NCI-H2107 (cell line): ENCODE measurements at places on chromosomes 1 and 21.

GRCh38 chr21:46423546-46424038 lies 35.1 kb upstream of the DIP2A start:
- no peak for DNase-seq

GRCh38 chr1:200527670-200528069 lies 92.9 kb downstream of the KIF14 start:
- DNase-seq: no peak

- DNase-seq: no peak
Measured at GRCh38 chr1:213702703-213703102, 285.1 kb upstream of the PROX1 start.

- no peak for DNase-seq
Measured at GRCh38 chr1:16405441-16405840, 31.8 kb downstream of the SPATA21 start.

DNA sequence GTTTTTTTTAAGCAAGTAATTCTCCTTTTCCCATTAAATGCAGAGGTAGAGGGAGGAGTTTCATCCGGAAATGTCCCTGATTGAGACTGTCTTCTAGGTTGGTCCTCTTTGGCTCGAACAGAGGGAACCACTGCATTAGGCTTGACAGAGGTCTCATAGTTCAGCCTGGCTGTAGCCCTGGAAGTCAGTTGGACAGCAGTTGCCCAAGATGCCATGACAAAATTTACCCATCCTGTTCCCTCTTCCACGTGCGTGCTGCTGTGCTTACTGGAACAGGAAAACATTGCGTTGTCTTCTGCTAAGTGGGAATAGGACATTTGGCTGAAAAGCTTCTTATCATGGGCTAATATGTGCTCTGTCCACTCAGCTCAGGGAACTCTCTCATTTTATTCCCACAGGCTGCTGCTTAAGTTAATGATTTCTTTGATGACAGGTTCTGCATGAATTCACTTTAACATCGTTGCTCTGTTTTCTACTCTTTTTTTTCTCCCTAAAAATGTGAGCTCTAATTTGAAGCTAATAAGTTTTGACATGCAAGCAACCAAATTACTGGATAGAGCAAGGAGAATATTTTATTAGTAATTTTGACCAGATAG lies 18.0 kb downstream of the KCNK1 start:
- no peak for DNase-seq

GRCh38 chr21:32990666-32991065 lies 35.1 kb upstream of the OLIG2 start:
- no peak for DNase-seq

DNA sequence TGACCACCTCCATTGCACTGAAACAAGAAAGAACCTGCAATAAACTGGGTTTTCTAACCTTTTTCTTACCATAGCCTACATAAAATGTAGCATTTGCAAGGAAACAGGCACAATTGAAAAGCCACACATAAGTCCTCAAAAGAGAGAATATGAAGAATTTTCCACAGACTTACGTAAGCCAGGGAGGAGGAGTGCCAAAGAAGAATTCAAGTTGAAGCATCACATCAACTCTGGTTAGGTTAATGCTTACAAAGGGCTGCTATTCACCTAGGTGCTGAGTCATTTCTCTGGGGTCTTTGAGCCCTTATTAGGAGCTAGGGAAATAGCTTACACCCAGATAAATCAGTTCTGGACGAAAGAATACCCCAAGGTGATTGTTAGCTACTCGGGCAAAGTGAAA lies 9.6 kb downstream of the OSCP1 start:
- DNase-seq: no peak

- no peak for DNase-seq
Measured at GRCh38 chr1:62800281-62800680, 16.3 kb downstream of the ATG4C start.

DNA sequence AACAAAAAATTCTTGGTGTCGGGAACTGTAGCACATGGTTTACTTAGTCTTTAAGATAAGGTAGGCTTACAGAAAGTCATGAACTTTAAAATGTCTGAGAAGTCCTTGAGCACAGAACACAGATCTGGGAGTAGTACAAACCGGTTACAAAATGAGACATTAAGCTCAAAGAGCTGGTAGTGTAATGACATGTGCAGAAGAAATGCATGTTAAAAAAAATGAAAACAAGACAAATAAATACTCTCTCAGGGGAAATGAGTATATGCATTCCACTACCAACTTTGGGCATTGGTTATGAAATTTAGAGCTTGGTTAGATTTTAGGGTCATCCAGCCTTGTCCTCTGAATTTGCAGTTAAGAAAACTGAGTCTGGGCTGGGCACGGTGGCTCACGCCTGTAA lies 91.5 kb upstream of the F3 start:
- no peak for DNase-seq

GRCh38 chr1:212433577-212434462 lies 1.1 kb downstream of the NENF start:
- no peak for DNase-seq

DNA sequence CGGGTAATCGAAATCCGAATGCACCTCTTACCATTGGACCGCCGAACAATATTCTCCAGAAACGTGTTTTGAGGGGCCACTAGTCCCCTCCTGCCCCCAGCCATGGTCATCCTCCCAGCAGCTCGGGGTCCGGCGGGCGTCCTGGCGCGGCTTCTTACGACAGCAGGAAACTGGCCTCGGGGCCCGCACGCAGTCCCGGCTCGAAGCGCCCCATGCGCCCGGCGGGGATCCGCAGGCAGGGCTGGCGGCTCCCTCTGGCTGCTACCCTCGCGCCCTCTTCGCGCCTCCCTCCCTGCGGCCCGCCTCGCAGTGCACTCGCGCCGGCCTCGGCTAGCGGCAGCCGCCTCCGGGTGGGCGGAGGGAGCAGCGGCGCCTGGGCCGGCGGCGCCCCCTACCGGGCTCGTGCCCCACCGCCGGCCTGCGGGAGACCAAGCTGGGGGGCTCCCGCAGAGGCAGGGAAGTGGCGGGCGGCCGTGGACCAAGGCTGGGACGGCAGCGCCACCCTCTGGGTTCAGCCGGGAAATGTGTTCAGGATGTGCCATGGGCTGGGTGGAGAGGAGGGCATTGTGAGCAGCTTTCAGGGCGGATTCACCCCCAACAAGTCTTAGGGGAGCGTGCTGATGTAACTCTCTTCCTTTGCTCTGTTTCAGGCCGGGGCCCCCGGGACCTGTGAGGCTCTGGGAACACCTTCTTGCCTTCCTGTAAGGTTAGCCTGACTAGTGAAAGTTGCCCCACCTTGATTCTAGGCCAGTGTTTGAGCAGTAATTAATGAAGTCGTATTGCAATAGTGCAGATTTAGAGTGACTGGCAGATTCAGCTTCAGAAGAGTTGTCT lies at the start of gene KCNH1:
Gene KCNH1, minus strand, starts transcription at position 313 of the 834 bp plus-strand sequence. Its CDS starts 203 bp downstream, at position 110.
- DNase-seq: peak; percentile 77

- DNase-seq: no peak
Measured at GRCh38 chr1:183385340-183386144, 32.6 kb downstream of the NMNAT2 start.

GRCh38 chr1:158563853-158564252 lies 6.5 kb downstream of the OR6P1 start:
- DNase-seq: no peak

GRCh38 chr1:67674260-67675011 lies 10.6 kb upstream of the GADD45A start:
- no peak for DNase-seq

DNA sequence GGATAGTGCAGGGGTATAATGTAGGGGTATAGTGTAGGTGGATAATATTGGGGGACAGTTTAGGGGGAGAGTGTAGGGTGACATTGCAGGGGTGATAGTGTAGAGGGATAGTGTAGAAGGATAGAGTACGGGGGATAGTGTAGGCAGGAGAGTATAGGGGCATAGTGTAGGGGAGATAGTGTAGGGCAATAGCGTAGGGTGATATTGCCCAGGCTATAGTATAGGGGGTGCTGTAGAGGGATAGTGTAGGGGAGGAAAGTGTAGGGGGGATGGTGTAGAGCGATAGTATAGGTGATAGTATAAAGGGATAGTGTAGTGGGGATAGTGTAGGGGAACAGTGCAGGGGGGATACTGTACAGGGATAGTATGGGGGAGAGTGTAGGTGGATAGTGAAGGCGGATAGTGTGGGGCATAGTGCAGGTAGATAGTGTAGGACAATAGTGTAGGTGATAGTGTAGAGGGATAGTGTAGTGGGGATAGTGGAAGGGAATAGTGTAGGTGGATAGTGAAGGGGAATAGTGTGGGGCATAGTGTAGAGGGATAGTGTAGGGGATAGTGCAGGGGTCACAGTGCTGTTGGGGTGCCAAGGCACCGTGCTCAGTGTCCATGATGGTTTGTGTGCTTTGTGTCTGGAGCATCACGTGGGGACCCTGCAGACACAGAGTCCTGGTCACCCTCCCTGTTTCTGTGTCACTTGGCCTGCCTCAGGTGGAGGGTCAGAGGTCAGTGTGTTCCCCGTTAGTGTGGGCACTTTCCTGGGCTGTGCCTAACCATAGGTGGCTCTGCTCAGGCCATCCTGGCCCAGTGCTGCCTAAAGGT lies 10.5 kb upstream of the ARF1 start:
- DNase-seq: no peak

DNA sequence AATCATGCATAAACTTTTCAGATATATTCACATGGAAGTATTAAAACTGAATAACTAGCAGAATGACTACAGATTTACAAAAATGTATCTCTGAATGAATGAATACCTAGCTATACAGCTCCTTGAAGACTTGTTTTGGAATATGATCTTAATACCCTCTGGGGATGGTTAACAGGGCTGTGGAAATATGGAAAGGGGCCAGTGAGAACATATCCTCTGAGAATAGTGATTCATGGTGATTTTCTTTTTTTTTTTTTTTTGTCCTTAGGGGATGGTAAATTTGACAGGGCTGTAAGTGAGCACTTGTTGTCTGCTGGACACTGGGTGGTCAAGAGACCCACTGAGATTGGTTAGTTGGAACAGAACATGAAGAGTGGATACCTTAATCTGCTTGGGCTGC lies 80.7 kb upstream of the HP1BP3 start:
- DNase-seq: no peak

- DNase-seq: no peak
Measured at GRCh38 chr1:174417921-174418320, 29.8 kb upstream of the GPR52 start.

DNA sequence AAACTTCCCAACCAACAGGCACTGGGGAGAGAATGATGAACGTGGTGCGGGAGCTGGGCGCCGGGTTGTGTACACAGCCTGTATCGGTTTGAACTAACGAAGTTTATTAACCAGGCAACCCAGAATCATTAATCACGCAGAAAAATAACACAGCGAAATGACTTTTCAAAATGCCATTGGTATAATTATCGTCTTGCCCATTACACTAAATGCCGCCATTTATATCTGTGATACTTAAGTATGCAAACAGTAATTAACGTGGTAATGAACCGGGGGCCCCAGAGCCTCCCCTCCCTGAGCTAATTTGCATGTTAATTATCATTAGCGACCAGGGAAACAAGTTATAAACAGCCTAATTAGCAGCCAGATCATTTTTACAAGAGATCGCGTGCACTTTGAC lies 5.1 kb upstream of the TTC34 start:
- no peak for DNase-seq

DNA sequence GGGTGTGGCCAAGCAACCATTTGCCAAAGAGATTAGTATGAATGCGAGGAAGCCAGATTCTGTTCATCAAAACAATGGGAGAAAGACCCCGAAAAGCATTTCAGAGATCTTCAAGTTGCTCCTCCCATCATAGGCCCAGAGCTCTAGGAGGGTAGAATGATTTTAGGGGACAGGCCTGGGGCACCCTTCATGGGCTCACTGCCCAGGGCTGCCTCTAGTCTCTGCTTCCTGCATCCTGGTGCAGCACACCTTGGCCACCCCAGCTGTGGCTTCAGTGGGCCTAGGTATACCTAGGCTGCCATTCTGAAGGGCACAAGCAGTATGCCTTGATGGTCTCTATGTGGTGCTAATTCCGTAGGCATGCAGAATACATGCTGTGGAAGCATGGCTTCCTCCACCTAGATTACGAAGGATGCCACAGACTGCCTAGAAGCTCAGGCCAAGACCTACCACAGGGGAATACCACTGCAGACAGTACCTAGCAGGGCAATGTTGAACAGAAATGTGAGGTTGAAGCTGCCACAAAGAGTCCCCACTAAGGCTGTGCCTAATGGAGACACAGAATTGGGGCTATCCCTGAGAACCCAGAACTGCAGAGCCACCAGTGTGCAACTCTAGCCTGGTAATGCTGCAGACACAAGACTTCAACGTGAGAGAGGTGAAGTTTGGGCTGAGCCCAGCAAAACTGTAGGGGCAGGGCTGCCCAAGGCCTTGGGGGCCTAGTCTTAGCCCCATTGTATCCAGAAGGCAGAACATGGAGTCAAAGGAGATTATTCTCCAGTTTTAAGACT lies 158.8 kb downstream of the CLIC6 start:
- DNase-seq: no peak

DNA sequence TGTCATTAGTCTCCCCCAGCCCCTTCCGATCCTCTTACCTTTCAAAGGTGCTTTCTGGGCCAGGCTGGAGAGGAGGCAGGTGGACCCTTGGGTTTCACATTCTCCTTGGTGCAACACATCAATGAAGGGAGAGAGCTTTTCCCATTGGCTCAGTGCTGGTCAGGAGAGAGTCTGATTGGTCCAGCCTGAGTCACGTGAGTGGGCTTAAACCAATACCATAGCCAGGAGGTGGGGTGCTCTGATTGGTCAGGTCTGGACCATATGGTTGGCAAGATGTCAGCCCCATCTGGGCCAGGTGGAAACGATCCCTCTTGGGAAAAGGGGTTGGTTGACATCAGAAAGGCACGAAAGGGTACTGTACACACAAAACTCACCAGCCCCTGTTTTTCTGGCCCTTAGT lies 44.8 kb upstream of the ABCG1 start:
- no peak for DNase-seq

GRCh38 chr1:171969813-171970212 lies 128.5 kb downstream of the DNM3 start:
- no peak for DNase-seq

- no peak for DNase-seq
Measured at GRCh38 chr1:104874044-104874443, 1124.3 kb downstream of the AMY1C start.

DNA sequence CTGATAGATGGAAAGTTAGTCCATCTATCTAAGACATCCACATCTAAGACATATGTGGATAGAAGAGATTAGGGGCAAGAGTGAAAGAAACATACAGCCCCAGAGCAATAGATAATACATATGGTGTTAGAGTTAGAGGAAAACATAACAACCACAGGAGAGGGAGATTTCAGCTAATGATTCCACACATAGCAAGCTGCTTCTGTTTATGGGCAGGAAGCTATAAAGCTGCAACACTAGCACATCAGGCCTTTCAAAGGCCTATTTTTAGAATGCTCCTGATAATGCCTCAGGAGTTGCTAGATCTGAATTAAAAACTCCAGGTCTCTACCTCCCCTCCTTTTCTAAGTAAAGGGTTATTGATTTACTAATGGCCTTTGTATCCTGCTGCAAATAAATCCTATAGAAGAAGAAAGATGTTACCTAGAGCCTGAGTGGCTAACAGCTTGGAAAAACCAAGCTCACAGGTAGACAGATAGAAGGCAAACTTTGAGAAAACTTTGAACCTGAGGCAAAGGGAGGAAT lies 36.1 kb downstream of the BRINP2 start:
- no peak for DNase-seq

GRCh38 chr1:86641318-86641717 lies 63.1 kb upstream of the SH3GLB1 start:
- no peak for DNase-seq

- DNase-seq: no peak
Measured at GRCh38 chr1:156305215-156305614, 6.1 kb upstream of the VHLL start.
